ENCODE measurements at places on chromosomes 2 and 18.

- no peak for DNase-seq
These were observed 20.0 kb downstream of the TRIP12 start for GRCh38 chr2:229901819-229902218.

DNA sequence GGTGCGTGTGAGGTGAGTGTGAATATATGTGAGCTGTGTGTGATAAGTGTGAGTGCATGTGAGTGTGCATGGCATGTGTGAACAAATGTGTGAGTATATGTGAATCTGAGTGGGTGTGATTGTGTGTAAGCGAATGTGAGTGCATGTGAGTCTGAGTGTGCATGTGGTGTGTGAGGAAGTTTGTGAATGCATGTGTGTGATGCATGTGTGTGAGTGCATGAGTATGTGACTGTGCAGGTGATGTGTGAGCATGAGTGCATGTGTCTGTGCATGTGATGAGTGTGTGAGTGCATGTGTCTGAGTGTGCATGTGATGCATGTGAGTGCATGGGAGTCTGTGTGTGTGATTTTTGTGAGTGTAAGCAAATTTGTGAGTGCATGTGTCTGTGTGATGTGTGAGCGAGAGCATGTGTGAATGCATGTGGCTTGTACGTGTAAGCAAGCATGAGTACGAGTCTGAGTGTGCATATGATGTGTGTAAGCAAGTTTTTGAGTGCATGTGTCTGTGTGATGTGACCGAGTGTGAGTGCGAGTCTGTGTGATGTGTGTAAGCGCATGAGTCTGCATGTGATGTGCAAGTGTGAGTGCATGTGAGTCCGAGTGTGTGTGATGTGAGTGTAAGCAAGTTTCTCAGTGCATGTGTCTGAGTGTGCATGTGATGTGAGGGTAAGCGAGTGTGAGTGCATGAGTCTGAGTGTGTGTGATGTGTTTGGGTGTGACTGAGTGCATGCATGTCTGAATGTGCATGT lies 43.3 kb downstream of the COPS8 start:
- DNase-seq: no peak

DNA sequence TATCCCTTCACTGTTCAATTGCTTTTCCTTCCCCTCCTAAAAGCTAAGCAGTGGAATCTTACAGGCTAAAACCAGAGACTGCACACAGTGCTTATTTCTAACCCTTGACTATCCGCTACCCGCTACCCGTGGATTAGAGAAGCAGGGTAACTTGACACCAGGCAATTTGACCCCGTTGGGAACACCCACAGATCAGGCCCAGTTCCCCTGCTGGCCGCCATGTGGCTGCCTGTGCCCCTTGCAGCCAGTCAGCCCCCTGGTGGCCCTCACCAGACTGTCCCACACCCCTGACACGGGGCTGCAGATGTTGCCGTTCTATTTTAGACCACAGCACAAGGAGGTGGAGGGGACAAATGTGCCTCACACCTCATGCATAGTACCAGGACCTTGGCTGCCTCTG lies 74.8 kb downstream of the TXNL1 start:
- DNase-seq: no peak

DNA sequence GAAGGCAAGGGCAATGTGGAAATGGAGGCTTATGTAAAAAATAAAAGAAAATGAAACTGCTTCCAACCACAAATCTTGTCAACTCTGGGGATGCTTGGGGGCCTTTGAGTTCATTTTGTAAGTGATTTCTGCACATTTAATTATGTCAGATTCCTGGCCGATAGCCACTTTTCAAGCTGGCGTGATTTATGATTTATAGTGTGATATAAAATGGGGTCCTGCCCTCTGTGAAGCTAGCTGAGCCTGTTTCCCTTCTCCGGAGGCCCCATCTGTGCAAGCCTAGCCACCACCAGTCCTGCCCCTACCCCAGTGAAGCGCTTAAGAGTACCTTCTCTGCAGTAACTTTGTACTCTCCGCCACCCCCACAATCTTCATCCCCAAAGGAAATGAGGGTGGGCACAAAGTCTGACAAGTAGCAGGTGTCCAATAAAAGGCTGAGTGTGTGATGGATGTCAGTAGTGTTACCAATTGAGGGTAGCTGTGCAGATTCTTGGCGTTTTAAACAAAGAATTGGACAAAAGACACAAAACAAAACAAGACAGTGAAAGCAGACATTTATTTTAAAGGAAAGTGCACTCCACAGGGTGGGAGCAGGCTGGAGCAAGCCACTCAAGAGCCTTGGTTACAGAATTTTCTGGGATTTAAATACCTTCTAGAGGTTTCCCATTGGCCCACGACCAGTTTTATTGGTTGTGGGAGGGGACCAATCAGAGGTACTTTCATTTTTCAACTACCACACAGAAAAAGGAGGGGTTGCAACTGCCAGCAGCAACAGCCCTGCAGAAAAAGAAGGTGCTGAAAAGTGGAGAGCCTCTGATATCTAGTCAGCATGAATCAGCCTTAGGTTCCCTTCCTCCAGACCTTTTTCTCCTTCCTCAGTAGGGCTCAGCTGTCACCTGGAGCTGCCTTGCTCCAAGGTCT lies 39.0 kb upstream of the SIX3 start:
- DNase-seq: no peak

GRCh38 chr18:6821356-6821755 lies 91.8 kb downstream of the ARHGAP28 start:
- DNase-seq: no peak

GRCh38 chr18:63255435-63255834 lies 64.1 kb downstream of the BCL2 start:
- no peak for DNase-seq

Measured in stimulated activated CD8-positive, alpha-beta memory T cell treated with anti-CD3 and anti-CD28 coated beads, Interleukin-7, amount 100 ng/mL, for 4 hours (primary cell).